Stimulated activated CD4-positive, alpha-beta T cell treated with anti-CD3 and anti-CD28 coated beads, Interleukin-1b, Interleukin-23, amount 100 ng/mL, for 1 hour (primary cell): ENCODE measurements at places on chromosomes 12 and 14.
A peak's percentile ranks its signal among the peaks of the same experiment; 100 is the strongest.

- DNase-seq, result no peak
Measured at GRCh38 chr12:118680356-118680963, 300.9 kb upstream of the SRRM4 start.

GRCh38 chr12:95218150-95219133, 835 bp downstream of the VEZT start:
- peak; percentile 24 for DNase-seq

- no peak for DNase-seq
Measured at GRCh38 chr14:103308717-103309616, 25.1 kb upstream of the EIF5 start.

- DNase-seq, result no peak
Measured at GRCh38 chr14:87879389-87879788, 113.6 kb downstream of the GALC start.

GRCh38 chr12:28699029-28699428, 450.0 kb upstream of the FAR2 start:
- no peak for DNase-seq

GRCh38 chr14:29757711-29758233, 169.9 kb downstream of the PRKD1 start:
- no peak for DNase-seq

DNA sequence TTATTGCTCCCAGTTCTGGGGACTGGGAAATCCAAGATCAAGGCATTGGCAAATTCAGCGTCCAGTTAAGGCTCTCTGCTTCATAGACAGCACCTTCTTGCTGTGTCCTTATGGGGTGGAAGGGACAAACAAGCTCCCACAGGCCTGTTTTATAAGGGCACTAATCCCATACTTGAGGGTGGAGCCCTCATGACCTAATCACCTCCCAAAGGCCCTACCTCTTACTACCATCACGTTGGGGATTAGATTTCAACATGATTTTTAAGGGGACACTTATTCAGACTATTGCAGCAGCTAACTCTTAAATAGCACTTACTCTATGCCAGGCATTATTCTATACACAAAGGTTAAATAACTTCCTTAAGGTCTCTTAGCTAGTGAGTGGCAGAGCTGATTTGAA, 17.3 kb downstream of the TOGARAM1 start:
- no peak for DNase-seq

DNA sequence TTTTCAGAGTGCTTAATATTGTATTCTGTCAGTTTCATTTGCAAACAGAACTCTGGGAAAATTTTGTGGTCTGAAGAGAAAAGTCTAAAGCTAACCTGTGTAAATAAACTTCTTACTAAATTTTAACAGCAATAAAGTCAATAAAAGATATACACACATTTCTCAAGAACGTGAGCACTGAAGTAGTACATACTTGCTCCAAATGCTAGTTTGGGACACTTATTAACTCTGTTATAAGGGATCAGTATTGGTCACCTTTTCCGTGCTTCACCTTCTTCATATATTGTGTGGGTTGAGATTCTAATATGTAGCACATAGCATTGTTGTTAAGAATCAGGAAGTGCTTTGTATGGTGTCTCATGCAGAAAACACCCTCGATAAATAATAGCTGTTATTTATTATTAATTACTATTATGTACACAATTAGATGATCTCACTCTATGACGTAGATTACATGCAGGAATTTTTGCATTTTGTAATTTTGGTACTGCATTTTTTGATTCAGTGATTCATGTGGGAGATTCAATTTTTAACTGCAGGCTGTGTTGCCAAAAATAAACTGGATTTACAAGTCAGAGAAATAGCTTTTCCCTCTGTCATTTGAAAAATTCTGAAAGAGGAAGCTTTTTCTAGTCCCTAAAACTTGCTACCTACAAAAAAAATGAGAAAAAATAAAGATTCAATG, 300.9 kb downstream of the ACSS3 start:
- no peak for DNase-seq

GRCh38 chr12:66563220-66563619, 115.7 kb downstream of the GRIP1 start:
- no peak for DNase-seq

DNA sequence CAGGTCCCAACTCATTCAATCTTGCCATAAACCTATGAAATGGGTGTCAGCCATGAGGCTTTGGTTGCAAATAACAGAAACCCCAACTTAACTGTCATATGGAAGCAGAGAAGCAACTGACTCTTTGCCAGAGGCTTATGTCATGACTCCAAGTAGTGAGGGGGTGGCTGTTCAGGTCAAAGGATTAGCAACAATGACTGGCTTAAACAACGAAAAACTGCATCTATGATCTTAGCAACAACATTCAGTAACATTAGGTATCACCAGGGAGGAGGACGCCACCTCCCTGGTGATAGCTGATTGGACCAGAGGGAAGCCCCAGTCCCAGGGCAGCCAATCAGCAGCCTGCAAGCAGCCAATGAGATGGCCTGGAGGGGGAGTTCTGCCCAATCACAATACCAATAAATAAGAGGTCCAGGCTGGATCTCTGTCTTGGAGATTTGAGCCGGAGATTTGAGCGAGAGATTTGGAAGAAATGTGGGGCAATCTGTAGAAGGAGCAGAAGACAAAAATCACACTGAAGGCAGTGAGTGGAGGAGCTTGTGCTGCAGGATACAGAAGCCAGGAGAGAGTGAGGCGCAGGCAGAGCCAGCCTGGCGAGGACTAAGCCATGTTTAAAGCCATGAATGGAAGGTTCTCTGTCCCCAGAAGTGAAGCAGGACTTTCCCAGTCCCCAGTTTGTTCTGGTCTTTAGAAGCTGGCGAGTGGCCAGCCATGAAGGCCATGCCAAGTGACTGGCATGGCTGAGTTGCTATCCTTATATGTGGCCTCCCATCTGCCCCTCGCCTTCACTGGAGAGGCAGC, 93.3 kb downstream of the CALM1 start:
- DNase-seq, result no peak

DNA sequence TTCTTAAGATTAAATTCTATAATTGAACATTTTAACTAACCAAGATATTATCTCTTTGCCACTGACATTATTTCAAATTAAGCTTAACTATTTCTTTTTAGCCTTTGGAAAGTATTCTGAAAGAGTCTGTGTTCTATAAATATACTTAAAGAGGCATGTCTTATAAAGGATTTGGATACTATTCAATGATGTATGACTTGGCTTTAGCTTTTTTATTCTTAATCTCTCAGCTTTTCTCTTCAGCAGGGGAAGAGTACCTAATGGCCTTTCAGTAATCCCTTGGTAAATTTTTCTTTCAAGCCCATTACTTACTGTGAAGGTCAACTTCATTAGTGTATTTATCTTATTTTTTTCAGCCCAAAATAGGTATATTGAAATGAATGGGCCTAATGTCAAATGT, 113.8 kb downstream of the LRRK2 start:
- no peak for DNase-seq

- DNase-seq, result no peak
Measured at GRCh38 chr12:22626406-22626805, 1.4 kb downstream of the ETNK1 start.

GRCh38 chr14:33646692-33647260, 304.1 kb downstream of the EGLN3 start:
- no peak for DNase-seq

- no peak for DNase-seq
Measured at GRCh38 chr12:121673013-121673511, 3.6 kb upstream of the MORN3 start.

DNA sequence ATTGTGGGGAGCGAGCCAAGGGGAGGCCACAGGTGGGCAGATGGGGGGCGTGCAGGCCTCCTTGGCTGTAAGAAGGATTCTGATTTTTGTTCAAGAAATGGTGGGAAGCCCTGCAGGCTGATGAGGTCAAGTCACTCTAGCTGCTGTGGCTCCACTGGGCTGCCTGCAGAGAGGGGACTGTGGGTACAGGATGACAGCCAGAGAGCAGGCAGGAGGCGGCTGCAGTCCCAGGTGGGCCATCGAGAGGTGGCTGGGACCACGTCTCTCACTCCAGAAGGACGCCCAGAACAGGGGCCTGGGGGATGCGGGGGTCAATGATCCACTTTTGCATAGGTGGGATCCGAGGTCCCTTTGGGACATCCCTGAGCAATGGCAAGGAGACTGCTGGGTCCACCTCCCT, 9.1 kb downstream of the NCOR2 start:
- no peak for DNase-seq

- no peak for DNase-seq
Measured at GRCh38 chr12:88141425-88141773, 489 bp downstream of the CEP290 start.

GRCh38 chr12:76186131-76186906, 101.8 kb upstream of the NAP1L1 start:
- no peak for DNase-seq

GRCh38 chr12:54019091-54019811, 9.0 kb upstream of the HOXC6 start:
- DNase-seq, result no peak

DNA sequence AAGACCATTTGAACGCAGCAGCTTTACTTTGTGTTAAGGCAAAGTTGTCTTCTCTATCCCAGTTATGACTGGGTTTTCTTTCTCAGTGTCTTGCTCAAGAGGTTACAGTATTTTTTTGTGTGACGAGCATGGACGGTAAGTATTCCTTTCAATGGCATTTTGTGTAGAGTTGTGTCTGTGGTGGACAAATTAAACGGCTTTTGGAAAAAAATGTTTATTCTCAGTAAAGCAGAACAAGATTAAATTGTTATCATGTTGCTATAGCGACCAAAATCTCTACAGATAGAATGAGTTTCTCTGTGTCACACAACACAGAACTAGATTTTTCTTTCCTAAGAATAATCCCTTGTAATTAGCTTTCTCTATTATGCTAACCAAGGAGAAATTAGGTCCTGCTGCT, 417.1 kb downstream of the AEBP2 start:
- DNase-seq, result no peak

DNA sequence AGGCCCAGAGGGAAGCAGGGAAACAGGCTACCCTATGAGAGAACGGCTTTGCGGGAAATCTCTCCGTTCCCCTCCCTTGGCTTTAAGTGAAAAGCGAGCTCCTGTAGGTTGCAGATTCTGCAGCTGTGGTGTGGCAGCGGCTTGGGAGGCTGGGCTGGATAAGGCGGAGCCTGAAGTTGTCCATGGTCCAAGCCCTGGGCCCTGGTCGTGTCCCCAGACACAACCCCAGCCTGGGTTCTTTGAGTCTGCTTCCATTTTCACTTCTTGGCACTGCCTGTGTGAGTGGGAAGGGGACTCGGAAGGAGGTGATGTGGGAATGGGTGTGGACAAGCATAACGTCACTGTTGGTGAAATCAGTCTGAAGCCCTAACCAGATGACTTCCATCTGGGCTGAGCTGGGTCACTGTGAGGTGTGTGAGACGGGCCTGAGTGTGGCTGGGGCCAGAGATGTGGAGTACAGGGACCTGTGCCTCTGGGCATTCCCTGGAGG, 43.0 kb upstream of the CTDSP2 start:
- DNase-seq, result no peak

- no peak for DNase-seq
Measured at GRCh38 chr12:41293011-41293410, 104.9 kb downstream of the PDZRN4 start.

DNA sequence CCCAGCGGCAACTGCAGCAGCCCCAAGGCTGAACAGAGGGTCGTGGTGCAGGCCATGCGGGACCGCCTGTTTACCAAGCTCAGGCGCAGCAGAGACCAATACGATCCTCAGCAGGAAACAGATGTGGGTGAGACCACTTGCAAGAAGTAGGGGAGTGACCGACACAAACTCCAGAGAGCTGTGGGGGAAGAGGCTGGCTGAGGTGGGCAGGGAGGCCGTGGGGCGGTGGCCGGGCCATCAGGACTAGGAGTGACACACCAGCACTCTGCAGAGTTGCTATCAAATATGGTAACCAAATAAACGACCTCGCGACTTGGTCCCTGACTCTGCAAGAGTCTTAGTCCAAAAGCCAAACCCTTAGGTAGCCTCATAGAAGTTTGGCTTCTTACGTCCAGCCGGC, 30.6 kb downstream of the AMN start:
- no peak for DNase-seq

GRCh38 chr12:107340898-107341297, 247.5 kb upstream of the CRY1 start:
- no peak for DNase-seq

- DNase-seq, result no peak
Measured at GRCh38 chr12:22535478-22535877, 8.9 kb downstream of the C2CD5 start.

DNA sequence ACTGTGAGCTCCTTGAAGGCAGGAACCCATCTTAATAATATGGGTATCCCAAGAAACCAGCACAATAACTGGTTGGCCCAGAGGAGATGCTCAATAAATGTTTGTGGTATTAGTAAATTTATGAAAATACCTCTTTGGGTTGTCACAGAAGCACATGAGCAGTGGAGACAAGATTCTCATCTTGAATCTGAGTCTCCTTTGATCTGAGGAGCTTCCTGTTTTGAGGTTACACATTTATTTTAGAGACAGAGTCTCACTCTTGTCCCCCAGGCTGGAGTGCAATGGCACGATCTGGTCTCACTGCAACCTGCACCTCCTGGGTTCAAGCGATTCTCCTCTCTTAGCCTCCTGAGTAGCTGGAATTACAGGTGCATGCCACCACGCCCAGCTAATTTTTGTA, 247.4 kb downstream of the NRXN3 start:
- DNase-seq, result no peak

DNA sequence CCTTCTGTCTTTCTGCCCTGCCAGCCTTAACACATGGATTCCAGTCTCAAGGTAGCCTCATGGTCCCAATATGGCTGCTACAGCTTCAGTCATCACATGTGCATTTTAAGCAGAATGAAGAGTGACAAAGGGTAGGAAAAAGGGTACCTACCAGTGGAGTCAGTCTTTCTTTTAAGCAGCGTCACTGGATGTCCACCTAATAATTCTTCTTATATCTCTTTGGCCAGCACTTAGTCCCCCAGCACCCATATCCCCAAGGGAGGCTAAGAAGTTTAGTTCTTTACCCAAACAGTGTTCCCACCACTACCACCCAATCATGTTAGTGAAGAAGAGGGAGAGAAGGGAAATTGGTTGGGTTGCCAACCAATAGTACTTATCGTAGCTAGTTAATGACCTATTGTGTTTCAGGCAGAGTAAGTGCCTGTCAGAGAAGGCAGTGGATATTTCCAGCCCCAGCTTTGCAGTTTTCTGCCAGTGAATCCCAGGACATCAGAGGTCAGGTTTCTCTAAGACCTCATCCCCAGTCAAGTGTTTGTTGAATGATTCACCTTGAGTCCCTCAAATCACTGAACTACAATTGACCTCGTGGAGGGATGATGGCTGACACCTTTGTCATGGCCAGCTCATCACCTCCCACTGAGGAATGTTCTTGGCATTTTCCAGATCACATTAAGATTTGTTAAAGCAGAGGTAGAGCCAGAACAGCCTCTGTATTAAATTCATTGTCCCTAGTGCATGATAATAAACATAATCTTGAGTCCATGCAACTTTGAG, 250.9 kb upstream of the CRY1 start:
- DNase-seq, result no peak

GRCh38 chr14:61563162-61563511, 132.2 kb upstream of the HIF1A start:
- DNase-seq, result no peak

- no peak for DNase-seq
Measured at GRCh38 chr12:31370531-31371255, 44.7 kb upstream of the SINHCAF start.

DNA sequence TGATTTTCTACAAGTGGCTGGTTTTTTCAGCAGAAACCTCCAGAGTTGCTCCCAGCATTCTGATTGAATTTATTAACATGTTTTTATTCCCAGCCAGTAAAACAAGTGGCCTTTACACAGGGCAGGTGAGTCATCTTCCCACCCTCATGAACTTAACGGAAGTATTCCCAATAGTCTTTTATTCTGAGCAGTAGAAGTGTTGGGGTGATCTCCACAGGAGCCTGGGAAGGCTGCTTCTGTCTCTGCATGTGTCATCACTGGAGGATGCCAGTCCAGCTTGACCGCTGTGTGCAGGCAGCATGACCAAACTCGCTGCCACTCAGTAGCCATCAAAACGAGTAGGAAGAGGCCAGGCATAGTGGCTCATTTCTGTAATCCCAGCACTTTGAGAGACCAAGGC, 13.4 kb upstream of the DNAH10 start:
- no peak for DNase-seq
